ENCODE measurements at places on chromosomes 2 and 18.

DNA sequence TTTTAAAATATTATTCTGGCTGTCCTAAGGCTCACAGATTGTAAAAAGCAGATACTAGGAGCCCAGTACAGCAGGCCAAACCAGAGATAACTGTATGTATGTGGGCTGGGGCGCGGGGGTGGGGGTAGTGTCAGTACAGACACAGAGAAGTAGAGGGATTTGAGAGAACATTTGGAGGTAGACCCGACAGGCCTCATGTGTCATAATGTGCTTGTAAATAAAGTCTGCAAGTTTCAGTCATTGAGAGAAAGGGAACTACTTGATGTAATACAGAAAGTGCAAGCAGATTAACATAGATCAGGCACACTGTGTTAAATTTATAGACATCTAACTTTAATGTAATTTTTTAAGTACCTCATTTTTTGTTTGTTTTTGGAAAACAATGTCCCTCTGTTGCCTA, 7.4 kb upstream of the POLI start:
- DNase-seq = no peak

DNA sequence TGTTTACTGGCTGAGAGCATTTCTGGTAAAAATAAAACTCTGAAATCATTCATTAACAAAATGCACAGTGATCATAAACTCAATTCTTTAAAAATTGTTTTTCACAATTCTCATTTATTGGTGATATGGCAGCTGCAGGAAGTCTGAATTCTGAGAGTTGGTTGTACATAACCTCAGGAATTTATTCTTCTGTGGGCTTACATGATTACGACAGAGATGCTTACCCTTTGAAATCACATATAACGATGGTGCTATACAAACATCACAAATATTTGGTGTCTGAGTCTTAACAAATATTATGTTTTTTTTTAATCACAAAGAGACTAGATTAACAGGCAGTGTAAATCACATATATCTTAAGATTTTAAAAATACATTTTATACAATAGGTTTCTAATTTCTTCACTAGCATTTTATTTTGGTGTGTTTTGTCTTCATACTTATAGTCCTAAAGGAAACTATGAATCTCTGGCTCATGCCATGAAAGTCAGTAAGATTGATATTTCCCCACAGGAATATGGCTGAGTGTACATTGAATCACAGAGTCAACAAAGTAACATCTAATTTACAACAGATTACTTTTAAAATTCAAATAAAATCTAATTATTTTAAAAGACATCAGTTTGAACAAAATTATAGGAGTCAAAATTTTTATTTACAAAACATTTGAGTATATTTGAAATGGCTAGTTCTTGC, 318.8 kb upstream of the THUMPD2 start:
- DNase-seq = no peak

DNA sequence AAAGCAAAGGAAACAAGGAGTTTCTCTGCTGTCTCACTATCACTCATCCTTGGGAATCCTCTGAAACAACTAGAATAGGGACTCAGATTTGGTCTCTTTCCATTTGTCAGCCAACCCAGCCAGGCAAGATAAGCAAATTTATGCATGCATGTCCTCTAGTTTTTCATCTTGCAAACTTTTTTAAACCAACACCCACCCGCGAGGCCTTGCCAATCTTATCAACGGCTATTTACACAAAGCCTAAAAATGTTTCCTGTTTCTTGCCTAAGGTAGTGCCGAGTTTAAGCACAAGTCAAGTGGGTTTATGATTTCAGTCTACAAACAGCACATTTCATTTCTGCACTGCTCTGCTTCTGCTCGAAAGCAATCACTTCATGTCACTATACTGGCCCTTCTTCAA, 240.9 kb downstream of the STK39 start:
- DNase-seq = no peak

- DNase-seq = no peak
Observed at GRCh38 chr2:59745085-59745484, 808.4 kb downstream of the BCL11A start.

- no peak for DNase-seq
Observed at GRCh38 chr18:46452820-46453219, 204.2 kb downstream of the LOXHD1 start.
